Bronchial epithelial cell (primary cell): ENCODE measurements at places on chromosomes 7 and 10. TPM values are rescaled to one million over a fixed set of nuclear protein-coding genes. Genes with fewer than 3 reads are reported as not detected.
A peak's percentile ranks its signal among the peaks of the same experiment; 100 is the strongest.

GNGT1 gene
- not detected in 2 replicates for total RNA-seq

RBM28 gene
- 17.1 and 18.1 TPM in 2 replicates for total RNA-seq

TEX36 gene
- total RNA-seq: not detected in 2 replicates

PLEKHS1 gene
- total RNA-seq: not detected in 2 replicates

- peak; percentile 63 for DNase-seq
Measured at GRCh38 chr10:121804460-121804859, 123.4 kb downstream of the ATE1 start.

- DNase-seq: no peak
Measured at GRCh38 chr7:152131981-152132494, 106.6 kb downstream of the GALNT11 start.

GRCh38 chr7:28018856-28019465 lies 161.6 kb downstream of the JAZF1 start:
- DNase-seq: no peak

DNA sequence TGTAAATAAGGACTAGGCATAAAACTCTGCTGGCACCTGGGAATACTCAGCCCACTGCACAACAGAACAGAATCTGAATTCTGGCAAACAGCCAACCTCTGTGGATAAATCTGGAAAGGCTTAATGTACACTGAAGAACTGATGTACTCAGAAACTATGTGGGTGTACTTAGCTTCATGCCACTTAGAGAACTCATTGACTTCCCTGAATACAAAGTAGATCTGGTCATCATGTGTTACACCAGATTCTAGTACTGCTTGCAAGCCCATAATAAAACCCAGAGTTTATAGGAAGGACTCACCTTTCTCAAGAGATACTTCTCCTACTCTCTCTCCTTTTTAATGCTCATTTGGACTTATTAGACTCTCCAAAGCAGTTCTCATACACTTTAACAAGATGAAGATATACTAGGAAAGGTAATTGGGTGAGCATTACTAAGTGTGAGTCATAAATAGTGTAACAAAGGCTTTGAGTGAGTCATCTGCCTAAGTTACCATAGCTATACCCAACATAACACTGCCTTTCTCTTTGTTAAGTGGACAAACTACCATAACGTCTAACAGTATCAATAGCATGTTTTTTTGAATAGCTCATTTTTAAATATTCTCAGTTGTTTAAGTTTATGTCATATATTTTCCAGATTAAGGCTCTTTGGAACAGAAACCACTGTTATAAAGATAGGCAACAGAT lies 309.1 kb downstream of the MDFIC start:
- DNase-seq: peak; percentile 98

- DNase-seq: no peak
Measured at GRCh38 chr7:75992083-75992755, 2.2 kb downstream of the TMEM120A start.

DNA sequence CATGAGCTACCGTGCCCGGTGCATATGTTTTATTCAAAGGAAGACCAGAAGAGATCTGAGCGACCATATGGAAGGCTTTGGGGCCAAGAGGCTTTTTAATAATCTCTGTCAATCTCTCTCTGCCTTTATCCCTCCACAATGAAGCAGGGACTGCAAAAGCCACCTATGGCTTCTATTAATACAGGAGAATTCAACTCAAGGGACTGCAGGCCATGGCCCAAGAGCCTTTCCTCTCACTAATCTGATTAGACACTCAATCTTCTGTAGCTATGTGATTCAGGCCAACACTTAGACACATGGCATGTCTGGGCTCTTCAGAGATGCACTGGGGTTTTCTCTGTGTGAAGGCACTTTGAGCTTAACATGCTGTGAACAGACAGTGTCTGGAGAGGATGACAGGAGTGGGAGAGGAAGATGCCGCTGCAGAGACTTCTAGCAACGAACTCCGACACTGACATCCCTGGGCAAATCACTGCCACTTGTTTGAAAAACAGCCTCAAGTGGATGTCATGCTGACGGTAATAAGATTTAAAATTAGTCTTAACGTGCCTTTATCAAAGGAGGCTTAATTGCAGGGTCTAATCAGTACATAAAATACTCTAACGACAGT lies 114.4 kb upstream of the AOAH start:
- no peak for DNase-seq

DNA sequence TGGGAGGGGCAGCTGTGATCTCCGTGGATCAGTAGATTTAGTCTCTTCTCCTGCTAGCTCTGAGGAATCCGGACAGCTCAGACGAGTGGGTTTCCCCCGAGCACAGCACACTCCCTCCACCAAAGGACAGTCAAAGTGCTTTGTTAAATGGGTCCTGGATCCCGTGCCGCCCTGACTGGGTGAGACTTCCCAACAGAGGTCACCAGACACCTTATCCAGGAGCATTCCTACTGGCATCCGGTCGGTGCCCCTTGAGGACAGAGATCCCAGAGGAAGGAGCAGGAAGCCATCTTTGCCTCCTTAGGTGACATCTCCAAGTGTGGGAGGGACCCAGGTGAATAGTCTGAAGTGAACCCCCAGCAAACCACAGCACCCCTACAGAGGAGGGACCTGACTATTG lies 1148.9 kb downstream of the CNTNAP2 start:
- no peak for DNase-seq

GRCh38 chr7:78222001-78222751 lies 423.6 kb downstream of the PHTF2 start:
- DNase-seq: no peak

DNA sequence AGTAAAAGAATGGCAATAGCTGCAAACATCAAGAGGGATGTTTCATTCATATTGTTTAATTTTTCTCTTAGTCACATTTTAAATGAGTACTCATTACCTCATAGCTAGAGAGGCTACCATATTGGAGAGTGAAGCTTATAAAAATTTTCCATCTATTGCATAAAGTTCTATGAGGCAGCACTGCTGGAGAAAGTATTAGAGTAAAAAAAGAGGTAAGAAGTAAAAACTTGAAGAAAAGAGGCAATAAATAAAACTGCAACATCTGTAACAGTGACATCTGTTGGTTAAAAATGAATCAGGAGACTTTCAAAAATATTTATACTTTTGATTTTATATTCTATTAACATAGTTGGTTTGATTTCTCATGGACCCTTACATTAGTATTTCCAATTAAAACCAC lies 284.5 kb upstream of the SEMA3D start:
- DNase-seq: no peak

GRCh38 chr7:13198727-13199126 lies 511.3 kb downstream of the ARL4A start:
- peak; percentile 24 for DNase-seq
